Tongue (tissue), 3 donors: ENCODE measurements at places on chromosomes 12 and 14.

DNA sequence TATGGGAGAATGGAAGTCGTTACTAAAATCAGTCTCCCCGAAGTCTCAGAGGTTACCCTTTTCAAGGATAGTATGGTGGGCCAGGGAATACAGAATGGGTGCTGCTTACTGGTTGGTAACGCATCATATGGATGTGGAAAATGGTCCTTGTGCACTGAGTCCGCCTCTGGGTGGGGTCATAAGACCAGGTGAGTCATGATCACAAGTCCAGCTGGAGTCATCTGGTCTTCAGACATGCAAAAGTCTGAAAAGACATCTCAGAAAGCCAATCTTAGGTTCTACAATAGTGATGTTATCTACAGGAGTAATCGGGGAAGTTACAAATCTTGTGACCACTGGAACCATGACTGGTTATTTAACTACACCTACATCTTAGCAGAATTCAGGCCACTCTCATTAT lies 71.9 kb upstream of the TCL1B start:
- DNase-seq, result no peak

DNA sequence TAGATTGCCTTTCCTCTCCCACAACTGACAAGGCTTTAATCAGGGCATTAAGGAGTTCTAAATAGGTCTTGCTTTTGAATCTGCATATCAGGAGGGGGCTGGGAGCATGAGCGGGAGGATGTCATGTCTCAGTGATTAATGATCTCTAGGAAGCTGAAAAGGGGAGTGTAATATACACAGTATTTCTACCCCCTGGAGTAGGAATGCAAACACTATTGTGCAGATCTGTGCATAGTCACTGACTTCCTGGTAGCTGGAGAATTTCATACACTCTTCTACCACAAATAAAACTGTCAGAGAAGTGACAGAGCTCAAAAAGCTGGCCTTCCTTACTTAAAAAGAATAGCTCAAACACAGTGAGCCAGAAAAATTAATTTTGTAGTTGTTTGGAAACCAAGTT lies 65.8 kb downstream of the RIC8B start:
- peak; percentile 18 for DNase-seq

DNA sequence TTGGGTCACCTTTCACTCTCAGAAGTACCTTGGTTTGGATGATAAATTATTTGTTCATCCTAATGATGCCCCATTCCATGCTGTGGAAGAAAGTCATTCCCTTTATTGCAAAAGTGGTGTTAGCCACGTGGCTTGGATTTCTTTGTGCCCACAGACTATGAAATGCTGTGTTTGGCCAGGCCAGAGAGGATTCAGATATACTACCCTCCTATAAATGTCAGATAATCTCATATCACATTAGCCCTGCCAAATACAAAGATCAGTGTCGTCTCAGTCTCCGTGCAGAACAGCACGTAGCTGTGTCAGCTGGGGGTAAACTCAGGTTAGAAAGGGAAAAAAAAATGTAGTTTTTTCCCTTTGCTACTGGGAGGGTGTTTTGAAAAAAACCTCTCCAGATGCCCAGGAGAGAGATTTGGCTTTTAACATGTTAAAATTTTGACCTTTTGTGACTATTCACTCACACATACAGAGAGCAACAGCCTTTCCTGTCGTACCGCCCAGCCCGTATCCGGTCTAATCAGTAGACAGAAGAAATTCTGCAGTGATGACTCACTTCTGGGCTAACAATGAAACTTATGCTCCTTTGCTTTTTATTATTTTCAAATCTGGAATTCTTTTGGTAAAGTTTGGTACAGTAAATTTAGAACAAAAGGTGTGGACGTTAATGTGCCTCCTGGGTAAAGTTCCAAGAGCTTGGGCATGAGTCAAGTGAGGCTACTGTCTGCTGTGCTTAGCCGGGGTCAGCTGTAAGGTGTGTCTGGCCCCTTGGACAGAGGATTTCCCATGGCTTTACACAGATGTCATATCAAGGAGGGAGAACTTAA lies 8.5 kb upstream of the PTPRB start:
- DNase-seq, result peak; percentile 39

GRCh38 chr14:28785096-28785952 lies 18.7 kb downstream of the FOXG1 start:
- DNase-seq, result peak; percentile 50

GRCh38 chr14:104820669-104821228 lies 19.8 kb downstream of the ZBTB42 start:
- DNase-seq, result peak; percentile 67

DNA sequence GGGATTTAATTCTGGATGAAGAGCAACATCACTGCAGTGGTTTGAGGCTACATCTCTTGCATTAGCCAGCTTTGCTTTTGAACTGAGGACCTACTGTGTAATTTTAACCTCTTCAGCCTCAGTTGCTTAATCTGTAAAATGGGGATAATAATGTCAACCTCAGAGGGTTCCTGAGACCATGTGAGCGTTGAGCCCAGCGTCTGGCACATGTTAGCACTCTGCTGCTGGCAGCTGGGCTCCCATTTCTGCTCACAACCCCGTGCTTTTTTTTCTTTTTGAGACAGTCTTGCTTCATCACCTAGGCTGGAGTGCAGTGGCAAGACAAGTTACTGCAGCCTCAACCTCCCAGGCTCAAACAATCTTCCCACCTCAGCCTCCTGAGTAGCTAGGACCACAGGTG lies 31.6 kb downstream of the TESC start:
- no peak for DNase-seq

- no peak for DNase-seq
Observed at GRCh38 chr14:87767567-87767901, 225.4 kb downstream of the GALC start.

GRCh38 chr12:9449181-9449580 lies 158.5 kb downstream of the KLRB1 start:
- DNase-seq, result peak; percentile 1

DNA sequence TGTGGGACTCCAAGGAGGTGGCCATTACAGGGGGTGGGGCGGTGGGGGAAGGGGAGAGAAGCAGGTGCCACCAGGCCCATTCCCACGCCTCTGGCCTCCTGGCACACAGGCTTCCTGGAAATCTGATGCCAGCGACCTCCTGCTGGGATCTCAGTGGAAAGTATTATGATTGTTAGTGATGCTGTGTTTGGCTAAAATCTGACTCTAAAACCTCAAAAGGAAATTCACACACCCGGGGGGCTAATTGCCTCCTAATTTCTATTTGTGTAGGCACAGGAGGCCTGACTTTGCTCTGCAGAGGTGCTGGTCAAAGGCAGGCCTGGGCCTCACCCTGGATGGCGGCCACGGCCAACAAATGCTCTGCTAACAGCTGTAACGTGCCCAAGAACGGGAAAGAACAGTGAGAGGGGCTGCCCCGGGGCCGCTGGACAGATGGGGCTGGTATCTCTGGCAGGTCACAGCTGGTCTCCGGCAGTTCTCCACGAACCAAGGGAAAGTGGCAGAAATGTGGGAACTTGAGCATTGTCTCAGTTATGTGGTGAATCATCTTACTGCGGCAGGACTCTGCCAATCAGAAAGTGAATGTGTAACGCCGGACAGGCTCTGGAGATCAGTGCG lies 14.3 kb downstream of the FAM181A start:
- peak; percentile 92 for DNase-seq

GRCh38 chr12:68536885-68537485 lies 73.7 kb upstream of the RAP1B start:
- no peak for DNase-seq

- no peak for DNase-seq
Observed at GRCh38 chr12:69105101-69105962, 134.0 kb upstream of the CPSF6 start.

- DNase-seq, result no peak
Observed at GRCh38 chr12:100745378-100746071, 49.1 kb upstream of the ANO4 start.

- no peak for DNase-seq
Observed at GRCh38 chr14:64649383-64649998, 54.7 kb upstream of the PLEKHG3 start.
